ENCODE measurements at places on chromosomes 12 and 14.
A peak's percentile ranks its signal among the peaks of the same experiment; 100 is the strongest.

DNA sequence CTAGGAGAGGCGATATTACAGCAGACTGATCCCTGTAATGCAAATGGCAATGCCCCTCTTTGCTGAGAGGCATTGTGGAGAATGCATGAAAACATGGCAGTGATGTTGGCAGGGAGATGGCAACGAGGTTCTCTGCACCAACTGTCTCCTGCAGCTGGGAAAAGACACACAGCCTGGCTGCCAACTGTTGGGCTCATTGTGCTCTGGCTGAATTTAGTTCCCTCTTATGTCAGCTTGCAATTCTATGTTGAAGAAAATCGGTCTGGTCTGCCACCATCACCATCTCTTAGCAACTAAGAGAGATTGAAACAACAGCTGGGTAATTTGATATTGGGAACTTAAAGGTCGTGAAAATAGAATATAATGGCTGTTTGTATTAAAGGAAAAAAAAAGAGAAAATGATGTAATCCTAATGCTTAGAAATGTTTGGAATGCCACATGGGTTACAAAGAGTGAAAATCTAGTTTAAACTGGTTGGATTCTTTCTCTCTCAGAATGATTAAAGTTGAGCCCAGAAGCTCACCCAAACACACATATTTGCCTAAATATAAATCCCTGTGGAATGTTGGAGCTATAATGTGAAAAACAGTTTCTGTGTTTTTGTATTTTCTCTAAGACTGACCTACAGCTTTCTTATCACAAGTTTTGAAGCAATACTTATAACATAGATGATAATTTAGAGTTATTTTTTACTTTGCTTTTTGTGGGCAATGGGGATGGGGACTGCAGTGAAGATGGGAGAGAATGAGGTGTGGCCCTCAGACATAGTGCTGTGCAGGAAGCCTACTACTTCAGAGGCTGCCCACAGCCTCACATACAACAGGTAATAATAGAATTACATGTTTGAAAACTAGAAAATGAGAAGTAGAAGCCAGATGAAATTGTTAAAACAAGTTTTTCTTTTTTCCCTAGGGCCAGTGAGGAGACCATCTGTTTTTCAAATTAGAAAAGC, 143.7 kb downstream of the AKAP6 start:
- DNase-seq = no peak

GRCh38 chr12:122951979-122952892, 14.0 kb downstream of the ABCB9 start:
- DNase-seq = peak; percentile 74

DNA sequence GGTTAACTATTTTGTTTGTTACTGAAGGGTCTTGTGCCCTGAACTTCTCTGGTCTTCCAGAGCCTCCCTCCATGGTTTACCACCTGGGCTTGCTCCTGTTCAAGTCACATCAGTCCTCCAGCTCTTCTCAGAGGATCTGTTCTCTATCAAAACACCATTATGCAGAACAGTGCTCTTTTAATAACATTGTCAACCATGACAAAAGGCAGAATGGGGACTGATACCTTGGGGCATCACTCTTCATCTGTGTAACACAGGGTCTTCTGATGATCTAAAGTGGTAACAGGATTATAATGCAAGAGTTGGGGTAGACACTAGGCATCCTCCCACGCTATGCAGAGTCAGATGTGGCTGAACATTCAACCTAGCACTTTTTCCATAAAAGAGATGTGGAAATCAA, 38.4 kb downstream of the ESR2 start:
- no peak for DNase-seq

GRCh38 chr12:105099356-105099755, 8.2 kb upstream of the WASHC4 start:
- DNase-seq = peak; percentile 61

GRCh38 chr12:49415521-49415970, 48.3 kb downstream of the SPATS2 start:
- DNase-seq = peak; percentile 68

DNA sequence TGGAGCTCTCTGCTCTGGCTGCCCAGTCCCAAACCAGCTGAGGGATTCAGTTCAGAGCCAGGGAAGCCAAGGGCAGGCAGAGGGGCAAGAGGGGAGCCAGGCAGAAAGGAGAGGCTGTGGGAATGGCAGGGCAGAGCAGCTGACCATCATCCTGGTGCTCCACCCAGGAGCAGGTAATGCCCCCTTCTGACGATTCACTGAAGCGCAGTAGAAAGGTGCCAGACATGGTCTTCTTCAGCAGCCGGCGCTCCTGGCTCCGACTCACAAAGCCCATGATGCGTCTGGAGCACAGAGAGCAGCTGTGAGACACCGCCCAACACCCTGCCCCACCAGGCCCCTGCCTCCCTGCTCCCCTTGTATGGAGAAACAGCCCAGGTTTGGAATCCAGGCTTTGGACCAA, 8.0 kb downstream of the IL23A start:
- DNase-seq = no peak

DNA sequence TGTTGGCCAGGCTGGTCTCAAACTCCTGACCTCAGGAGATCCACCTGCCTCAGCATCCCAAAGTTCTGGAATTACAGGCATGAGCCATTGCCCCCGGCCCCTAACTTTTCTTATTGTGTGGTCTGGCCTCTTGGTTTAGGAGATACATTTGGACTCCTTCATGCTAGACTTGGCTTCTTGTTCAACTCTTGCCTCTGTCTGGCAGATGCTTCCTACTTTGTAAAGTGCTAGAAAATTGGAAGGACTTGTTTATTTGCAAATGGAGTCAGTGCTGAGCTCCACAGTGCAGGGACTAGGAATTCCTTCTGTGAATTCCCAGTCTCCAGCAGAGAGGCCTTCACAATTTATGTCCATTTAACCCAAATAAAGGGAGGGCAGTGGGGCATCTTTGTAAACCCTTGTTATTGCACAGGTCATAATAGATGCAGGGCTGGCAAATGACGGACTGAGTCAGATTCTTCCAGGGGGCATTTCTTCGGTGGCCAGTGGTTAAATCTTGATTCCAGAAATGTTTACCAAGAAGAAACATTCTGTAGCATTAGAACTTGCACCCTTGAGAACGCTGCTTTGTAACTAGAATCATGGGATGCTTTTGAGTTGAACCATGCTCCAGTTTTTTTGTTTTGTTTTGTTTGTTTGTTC, 73.8 kb upstream of the TBX3 start:
- no peak for DNase-seq

- DNase-seq = no peak
Observed at GRCh38 chr12:131133994-131134393, 180.3 kb downstream of the ADGRD1 start.

DNA sequence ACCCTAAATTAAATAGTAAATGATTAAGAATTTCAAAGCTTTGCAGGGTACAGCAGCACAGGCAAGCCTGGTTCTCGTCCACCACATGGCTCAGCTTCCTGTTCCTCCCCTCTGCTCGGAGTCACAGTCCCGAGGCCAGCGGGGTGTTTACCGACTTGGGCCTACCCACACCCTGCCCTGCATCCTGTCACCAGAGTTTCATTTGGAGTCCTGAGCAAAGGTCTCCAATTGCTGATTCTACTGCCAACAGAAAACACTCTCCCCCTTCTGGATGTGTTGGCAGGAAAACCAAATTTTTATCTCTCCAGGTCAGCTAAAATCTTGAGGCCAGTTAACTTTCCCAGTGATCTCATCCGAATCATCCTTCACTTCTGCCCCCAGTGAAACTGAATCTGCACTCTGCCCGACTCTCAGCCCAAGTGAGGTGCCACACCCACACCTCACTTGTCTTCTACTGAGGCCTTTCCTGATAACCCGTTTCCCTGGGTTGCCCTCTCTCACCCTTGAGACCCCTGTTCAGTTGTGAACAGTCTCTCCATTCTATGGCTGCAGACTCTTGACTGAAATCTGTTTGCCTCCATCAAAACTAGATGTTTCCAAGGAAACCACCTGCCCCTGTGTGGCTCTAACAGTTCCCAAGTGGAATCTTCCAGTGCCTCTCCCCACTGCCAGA, 71.2 kb downstream of the VCPKMT start:
- peak; percentile 86 for DNase-seq

DNA sequence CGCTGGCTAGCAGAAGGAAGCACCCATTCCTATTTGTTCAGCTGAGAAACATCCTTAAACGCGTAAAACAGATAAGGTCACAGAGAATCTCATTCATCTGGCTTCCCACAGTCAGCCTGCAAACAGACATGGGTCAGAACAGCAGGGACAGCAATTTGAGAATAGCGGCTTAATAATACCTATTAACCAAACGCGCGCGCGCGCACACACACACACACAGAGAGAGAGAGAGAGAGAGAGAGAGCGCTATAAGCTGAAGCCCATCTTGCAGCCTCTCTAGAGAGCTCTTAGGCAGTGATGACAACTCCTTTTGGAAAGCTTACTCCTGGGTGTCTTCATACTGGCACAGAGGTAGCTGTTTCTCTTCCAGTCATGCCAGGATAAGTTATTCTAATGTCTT, 26.4 kb downstream of the TMEM132D start:
- no peak for DNase-seq

DNA sequence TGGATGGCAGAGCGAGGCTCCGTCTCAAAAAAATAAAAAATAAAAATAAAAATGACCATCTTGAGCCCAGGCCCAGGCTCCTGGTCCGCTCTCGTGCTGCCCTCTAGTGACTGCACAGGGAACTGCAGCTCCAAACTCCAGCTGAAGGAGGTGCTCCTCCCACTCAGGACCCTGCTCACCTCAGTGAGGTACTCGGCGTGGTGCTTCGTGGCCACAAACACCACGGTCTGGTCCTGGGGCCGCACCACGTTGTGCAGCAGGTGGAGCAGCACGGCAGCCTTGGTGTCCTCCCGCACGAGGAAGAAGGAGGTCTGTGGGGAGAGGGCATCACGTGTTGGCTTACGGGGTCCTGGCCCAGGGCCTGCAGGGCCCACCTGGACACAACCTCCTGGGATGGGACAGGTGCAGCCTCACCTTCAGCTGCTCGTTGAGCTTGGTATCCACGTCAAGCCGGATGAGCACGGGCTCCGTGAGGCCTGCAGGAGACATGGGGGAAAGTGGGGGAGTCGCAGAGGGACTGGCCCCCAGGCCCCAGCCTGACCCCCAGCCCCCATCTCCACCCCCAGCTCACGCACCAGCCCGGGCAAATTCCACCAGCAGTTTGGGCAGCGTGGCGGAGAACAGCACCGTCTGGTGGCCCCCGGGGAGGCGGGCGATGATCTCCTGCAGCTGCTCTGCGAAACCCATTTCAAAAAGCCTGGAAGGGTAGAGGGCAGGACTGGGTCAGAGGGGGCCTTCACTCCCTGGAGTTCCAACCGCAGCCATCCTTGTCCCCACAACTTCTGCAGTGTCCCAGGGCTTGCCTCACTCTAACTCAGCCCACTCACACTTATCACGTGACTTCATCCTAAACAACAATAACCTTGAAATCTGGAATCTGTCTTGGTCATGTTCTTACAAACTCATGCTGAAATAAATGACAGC, 10.6 kb downstream of the DDX54 start:
- DNase-seq = peak; percentile 71

GRCh38 chr14:37434867-37435266, 160.2 kb downstream of the FOXA1 start:
- DNase-seq = no peak

DNA sequence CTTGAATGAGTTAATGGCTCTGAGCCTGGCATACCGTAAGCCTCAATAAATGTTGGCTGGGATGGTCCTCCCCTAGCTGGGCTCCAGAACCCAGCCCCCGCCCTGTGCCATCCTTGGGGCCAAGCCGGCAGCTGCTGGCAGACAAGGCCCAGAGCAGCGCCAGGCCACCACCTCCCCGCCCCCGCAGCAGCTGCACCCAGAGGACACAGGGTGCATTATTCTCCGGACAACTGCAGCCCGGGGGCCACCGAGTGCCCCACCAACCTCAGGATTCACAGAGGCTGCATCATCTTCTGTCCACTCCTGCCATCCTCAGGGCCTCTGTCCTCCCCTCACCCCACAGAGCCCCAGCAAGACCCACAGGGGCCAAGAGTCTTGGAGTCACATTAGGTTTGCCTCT, 92.7 kb downstream of the NCOR2 start:
- DNase-seq = no peak

DNA sequence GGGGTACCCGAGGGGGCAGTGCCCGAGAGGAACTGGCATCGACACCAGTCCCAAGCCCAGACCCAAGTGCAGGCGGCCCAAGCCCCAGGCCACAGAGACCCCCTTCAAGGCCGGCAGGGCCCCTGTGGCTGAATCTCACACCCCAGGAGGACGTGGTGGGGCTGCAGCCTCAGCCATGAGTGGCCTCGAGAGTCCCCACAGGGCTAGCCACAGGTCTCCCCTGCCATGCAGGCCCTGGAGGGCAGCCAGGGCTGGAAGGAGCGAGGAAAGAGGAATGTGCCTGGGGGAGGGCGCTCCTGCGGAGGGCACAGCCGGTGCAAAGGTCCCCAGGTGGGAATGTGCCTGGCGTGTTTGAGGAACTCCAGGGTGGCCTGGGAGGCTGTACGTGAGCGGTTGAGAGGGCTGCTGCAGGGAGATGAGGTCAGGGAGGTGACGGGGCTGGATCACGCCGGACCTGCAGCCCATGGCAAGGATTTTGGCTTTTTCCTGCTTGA, 86.1 kb downstream of the NCOR2 start:
- DNase-seq = no peak

DNA sequence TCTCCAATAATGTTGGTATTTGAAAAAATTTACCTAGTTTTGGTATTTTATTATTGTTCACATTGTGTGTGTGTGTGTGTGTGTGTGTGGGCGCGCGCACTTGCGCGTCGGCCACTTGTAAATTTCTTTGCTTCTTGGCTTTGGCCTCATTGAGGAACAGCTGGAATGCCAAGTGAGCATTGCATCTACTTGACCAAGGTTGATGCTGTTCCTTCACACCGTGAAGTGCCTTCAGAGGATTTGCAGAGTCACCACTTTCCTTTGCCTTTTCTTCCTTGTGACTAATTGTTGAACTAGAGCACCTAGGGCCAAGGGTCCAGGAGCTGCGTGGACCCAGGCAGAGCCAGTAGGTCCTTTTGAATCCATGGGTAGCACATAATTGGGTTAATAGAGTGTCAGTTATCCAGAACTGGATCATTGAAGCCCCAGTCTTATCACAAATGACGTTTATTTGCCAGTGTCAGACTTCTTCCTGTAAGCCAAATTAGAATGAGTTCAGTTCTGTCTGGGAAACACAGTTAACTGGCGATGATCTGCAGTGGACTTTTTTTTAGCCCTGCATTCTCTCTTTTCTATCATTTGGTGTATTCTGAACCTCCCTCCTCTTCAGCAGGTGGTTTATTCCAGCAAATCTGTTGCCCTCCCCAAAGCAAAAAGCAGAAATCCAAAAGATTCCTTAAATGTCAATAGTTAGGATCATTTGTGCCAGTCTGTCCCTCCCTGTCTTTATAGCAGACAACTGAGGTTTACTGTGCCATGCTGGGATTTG, 2.6 kb downstream of the PPP2R5C start:
- DNase-seq = no peak

- no peak for DNase-seq
Observed at GRCh38 chr12:129446696-129447095, 457.1 kb downstream of the TMEM132D start.

- no peak for DNase-seq
Observed at GRCh38 chr12:13347241-13348043, 150.9 kb downstream of the EMP1 start.

DNA sequence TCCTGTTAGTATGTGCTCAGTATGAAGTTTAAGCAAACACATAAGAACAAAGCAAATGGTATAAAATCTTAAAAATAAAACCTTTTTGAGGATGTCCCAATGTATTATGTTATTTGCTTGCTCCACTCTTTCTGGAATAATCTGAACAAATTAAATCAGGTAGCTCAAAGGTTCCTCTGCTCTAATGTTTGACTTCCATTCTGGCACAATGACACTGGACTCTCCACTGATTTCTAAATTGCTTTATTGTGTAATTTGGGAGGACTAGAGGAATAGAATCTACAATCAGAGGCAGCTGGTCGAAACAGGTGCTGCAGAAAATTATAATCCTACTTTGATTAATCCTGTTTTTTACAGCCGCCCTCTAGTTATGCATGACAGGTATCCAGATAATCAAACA, 523.7 kb upstream of the FOXG1 start:
- no peak for DNase-seq
